ENCODE measurements at places on chromosomes 2 and 18.

DNA sequence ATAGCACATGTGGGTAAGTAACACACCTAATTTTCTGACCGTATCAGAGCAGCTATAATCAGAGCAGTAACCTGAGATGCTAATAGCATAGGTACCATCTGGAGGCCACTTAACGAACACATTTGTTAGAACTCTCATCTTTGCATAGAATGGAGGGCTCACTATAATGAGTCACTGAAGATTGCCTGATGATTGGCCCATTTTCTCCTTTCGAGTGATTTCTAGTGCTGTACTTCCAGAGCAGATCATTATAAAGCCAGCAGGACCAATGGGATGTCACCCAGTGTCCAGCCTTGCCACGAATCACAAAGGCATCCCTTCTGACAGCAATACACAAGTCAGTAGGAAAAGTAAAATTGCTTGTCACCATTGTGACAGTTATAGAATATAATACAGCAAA, 81.7 kb upstream of the REV1 start:
- no peak for DNase-seq

DNA sequence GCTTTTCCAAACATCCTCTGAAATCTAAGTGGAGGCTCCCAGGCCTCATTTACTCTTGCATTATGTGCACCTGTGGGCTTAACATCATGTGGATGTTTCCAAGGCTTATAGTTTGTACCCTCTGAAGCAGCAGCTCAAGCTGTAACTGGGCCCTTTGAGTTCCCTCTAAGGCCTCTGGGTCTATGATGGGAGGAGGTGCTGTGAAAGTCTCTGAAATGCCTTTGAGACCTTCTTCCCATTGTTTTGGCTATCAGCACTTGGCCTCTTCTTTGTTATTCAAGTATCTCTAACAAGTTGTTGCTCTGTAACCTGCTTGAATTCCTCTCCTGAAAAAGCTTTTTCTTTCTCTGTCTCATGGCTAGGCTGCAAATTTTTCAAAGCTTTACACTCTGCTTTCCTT, 58.1 kb upstream of the MYT1L start:
- DNase-seq: no peak

- no peak for DNase-seq
These were observed 166.8 kb downstream of the KCNS3 start for GRCh38 chr2:18045230-18045629.

GRCh38 chr2:193253014-193253530, 1058.3 kb upstream of the TMEFF2 start:
- no peak for DNase-seq

DNA sequence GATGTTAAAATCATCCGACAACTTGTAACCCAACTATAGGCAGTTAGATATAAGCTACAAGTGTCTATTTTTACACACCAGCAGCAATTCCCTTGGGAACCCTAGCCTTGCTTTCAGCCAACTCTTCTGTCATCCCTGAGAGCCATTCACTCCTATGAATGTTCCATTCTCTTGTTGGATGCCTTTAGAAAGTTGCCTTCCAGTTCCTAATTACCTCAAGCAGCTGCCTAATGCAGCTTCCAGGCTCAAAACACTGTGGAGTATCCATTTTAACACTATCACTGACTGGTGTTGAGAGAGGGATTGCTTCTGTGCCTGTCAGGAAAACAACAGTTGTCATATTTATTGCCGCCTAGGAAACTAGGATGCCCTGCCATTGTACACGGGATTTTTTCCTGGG, 402.0 kb upstream of the ACVR2A start:
- no peak for DNase-seq

- no peak for DNase-seq
These were observed 48.9 kb downstream of the ZNF385B start for GRCh38 chr2:179812501-179812900.

GRCh38 chr2:104790100-104790811, 63.7 kb upstream of the POU3F3 start:
- DNase-seq: no peak
